Caki2 (cell line): ENCODE measurements at places on chromosomes 5 and 9.
A peak's percentile ranks its signal among the peaks of the same experiment; 100 is the strongest.

GRCh38 chr9:121607434-121608167 lies 43.8 kb upstream of the DAB2IP start:
- DNase-seq, result peak; percentile 36

GRCh38 chr5:63170486-63170885 lies 591.9 kb downstream of the LRRC70 start:
- no peak for DNase-seq

DNA sequence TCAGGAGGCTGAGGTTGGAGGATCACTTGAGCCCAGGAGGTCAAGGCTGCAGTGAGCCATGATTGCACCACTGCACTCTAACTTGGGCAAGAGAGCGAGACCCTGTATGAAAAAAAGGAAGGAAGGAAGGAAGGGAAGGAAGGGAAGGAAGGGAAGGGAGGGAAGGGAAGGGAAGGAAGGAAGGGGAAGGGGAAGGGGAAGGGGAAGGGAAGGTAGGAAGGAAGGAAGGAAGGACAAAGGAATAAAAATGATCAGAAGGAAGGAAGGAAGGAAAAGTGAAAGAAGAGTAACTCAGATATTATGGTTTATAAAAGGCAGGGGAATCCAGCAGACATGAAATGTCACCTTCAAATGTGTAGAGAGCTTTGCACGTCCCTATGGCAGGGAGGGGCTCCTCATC lies 64.4 kb downstream of the USP20 start:
- no peak for DNase-seq

DNA sequence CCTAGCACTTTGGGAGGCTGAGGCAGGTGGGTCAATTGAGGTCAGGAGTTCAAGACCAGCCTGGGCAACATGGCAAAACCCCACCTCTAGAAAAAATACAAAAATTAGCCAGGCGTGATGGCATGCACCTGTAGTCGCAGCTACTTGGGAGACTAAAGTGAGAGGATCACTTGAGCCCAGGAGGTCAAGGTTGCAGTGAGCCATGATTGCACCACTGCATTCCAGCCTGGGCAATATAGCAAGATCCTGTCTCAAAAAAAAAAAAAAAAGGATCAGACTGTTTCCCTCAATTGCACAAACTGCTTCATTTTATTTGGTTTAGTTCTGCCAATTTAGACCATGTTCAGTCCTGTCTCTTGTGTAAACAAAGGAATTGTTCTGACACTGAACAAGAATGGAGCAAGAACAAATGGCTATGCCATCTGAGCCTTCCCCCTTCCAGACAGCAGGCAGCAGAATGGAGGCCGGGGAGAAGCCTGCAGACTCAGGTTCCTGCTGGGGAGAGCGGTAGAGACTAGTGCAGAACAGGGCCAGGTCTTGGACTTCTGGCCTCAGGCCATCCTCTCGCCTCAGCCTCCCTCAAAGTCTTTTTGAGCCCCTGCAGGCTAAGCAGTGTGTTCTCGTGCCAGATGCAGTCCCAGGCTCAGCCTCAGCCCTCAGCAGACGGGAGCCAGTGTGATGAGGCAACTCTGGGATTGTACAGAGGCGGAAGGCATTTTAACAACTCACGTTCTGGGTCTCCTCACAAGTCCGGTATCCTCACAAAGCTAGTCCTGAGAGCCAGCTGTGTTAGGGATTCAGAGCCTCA lies 18.2 kb downstream of the HNRNPH1 start:
- no peak for DNase-seq

GRCh38 chr5:65563777-65564176 lies 681 bp downstream of the PPWD1 start:
- no peak for DNase-seq

DNA sequence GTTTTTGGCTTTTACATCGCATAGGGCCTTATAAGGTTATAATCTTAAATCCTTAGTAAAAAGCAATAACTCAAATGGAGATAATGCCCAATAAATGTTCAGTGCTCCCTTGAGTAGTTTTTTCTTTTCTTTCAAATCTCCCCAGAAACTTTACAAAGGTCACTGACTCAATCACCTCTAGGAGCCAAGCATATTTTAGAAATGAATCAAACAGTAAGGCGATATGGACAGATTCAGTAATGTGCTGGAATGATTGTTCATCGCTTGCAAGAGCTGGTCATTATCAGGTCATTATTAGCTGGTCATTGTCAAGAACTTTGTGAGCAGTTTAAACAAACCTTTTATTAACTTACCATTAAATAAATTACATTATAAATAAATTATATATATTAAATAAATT lies 130.4 kb upstream of the SLIT3 start:
- no peak for DNase-seq

DNA sequence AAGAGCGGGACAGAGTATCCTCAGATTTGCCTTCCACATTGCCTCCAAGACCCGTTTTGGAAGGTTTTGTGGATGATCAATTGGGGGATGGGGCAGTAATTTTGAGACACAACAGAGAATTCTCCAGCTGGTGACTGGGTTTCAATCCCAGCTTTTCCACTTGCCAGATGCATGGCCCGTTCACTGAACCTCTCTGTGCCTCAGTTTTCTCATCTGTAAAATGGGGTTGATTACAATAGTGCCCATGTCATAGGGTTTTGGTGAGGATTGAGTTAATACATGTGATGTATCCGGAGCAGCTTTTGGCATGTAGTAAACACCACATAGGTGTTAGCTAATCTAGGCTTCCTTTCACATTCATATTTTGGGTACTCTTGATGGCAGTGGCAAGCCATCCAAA lies 59.7 kb downstream of the PSAT1 start:
- no peak for DNase-seq

- no peak for DNase-seq
These were observed 763 bp upstream of the IRX2 start for GRCh38 chr5:2752059-2752820.

DNA sequence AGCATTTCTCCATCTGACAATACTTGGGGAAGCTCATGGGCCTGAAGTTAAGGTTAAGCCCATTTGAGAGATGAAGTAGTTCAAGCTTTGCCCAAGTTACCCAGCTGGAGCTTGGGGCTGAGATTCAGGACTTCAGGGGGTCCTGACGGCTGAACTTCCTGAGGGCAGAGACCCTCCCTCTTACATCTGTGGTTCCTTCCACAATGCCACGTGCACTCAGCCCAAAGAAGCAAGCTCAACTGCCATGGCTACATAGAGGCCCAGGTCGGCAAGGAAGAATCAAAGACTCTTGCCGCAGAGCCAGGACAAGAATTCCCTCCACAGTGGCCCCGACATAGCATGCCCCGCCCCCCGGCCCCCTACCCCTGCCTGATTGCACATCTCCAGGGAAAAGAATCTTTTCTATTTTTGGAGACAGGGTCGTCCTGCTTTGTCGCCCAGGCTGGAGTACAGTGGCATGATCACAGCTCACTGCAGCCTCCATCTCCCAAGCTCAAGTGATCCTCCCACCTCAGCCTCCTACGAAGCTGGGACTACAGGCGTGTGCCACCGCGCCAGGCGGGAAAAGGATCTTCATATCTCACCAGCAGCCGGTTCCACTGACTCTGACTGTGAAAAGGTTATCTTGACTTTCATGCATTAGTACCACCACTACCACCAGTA lies 9.2 kb downstream of the PHF19 start:
- DNase-seq, result no peak

GRCh38 chr9:91334053-91334452 lies 27.7 kb downstream of the AUH start:
- DNase-seq, result no peak

GRCh38 chr5:125290935-125291334 lies 544.5 kb upstream of the ZNF608 start:
- DNase-seq, result no peak

DNA sequence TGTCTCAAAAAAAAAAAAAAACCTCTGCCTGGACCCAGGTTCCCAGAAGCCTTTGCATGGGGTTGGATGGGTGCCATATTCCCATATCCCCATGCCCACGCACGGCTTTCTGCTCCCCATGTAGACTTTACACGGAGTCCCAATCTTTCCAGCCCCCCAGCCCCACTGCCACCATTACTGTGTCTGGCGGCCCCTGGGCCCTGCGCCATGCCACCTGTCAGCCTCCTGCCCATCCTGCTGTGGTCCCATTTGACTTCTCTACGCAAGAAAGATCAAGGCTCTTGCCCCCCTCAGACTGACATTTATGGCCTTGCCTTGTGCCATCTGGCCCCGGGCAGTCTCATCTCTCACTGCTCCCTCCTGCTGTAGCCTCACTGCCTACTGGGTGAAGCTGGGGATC lies 6.5 kb upstream of the AK1 start:
- no peak for DNase-seq

DNA sequence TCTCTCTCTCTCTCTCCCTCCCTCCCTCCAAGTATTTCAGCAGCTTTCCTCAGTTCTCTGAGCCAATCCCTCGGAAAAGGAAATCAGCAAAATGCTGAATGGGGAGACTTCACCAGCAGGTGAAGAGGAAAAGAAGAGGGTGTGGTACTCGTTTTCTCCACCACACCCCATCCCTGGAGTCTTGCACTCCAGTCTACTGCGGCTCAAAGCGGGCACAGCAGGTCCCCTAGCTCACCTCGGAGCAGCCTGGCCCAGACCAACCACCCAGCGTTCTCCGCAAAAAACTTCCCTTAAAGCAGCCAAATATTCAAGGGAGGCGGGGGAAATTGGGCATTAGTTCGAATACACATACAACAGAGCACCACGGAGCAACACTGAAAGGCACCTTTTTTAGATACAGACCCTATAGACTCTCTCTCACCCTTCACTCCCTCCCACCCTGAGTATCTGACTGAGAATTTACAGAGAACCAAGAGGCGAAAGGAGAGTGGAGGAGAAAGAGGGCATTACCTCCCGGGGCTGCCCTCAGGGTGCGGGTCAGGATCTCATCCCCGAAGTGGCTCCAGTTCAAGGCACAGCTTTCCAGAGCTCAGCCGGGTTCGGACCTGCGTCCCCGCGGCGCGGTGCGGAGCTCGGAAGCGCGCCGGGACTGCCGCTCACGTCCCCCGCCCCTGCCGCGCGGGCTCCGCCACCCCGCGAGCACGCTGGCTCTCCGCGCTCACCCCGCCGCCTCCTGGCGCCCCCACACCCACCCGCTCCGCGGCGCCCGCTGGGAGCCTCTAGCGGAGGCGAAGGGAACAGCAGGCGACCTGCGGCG lies 1638.5 kb upstream of the C9orf72 start:
- peak; percentile 41 for DNase-seq

- DNase-seq, result no peak
These were observed 37.7 kb downstream of the DRD1 start for GRCh38 chr5:175406300-175406699.

- DNase-seq, result no peak
These were observed 41.9 kb downstream of the ZNF354A start for GRCh38 chr5:178688551-178688950.

GRCh38 chr5:65651144-65651543 lies 26.3 kb downstream of the SHLD3 start:
- DNase-seq, result no peak

- peak; percentile 77 for DNase-seq
These were observed 95.9 kb upstream of the TNC start for GRCh38 chr9:115213818-115214334.

DNA sequence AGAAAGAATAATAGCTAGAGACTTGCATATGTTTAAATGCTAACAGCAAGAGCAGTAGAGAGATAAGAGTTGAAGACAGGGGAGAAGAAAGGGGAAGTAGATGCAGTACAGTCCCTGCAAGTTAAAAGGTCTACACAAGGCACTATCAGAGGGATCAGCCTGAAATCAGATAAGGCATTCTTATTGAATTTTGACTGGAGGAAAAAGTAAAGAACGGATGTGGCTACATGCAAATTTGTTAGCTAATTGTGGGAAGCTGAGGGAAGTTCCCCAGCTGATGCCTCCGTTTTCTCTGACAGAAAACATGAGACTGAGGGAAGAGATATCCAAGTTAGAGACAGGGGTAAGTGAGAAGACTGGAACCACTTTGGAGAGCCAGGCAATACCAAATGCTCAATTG lies 12.9 kb upstream of the RHOBTB3 start:
- no peak for DNase-seq

- no peak for DNase-seq
These were observed 359.1 kb downstream of the ARHGEF28 start for GRCh38 chr5:73985145-73985544.

- DNase-seq, result no peak
These were observed 138.6 kb upstream of the DHFR start for GRCh38 chr5:80793354-80793753.

GRCh38 chr5:68303754-68304420 lies 88.3 kb downstream of the PIK3R1 start:
- DNase-seq, result no peak

- no peak for DNase-seq
These were observed 586.5 kb downstream of the IRX1 start for GRCh38 chr5:4182144-4182543.

DNA sequence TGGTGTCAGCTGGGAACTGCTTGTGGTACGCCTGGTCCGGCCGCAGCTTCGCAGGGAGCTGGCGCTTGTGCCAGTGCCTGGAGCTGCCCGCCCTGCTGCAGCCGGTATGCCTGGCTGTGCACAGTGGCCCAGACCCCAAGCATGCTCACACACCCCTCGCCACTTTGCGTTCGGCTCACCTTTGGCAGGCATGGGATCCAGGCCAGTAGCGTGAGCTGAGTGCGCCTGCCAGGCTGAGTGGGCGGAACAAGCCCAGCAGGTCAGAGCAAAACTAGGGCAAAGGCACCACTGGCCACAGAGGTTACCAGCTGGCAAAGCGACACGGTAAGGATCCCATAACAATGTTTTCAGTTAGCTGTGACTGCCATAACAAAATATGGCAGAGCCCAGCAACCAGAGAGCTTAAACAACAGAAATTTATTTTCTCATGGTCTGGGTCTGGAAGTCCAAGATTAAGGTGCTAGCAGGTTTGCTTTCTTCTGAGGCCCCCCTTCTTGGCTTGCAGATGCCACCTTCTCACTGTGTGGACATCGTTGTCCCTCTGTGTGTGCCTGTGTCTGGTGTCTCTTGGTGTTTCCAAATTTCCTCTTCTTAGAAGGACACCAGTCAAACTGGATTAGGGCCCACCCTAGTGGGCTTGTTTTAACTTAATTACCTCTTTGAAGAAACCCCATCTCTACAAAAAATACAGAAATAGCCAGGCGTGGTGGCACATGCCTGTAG lies 61.6 kb downstream of the PSAT1 start:
- no peak for DNase-seq

DNA sequence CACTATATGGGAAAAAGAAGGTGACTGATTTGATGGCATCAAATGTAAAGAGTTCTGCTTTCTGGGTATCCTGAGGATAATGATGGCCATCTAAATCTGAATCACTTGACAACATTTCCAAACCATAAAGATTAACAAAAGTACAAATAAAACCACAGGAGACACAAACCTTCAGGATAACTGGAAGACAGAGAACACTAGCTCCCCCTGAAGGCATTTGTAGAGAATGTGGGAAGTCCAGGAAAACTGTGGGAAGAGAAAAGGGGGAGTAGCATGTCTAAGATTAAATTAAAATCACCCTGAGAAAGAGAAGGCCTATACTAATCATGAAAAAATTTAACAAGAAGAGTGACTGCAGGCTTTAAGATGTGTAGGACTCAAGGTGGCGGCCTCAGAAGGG lies 116.2 kb downstream of the PRELID2 start:
- DNase-seq, result no peak

GRCh38 chr5:175501759-175502158 lies 23.4 kb downstream of the SFXN1 start:
- no peak for DNase-seq

GRCh38 chr5:135157421-135158313 lies 123.6 kb upstream of the PITX1 start:
- no peak for DNase-seq
